ENCODE measurements at places on chromosomes 5 and 9.

GRCh38 chr9:90641884-90642487, 638 bp downstream of the DIRAS2 start:
- DNase-seq: no peak

GRCh38 chr5:10447041-10447440, 5.4 kb downstream of the ROPN1L start:
- no peak for DNase-seq

- no peak for DNase-seq
Observed at GRCh38 chr5:37121465-37121864, 127.7 kb downstream of the CPLANE1 start.

GRCh38 chr5:65767565-65767964, 45.6 kb downstream of the NLN start:
- DNase-seq: no peak

DNA sequence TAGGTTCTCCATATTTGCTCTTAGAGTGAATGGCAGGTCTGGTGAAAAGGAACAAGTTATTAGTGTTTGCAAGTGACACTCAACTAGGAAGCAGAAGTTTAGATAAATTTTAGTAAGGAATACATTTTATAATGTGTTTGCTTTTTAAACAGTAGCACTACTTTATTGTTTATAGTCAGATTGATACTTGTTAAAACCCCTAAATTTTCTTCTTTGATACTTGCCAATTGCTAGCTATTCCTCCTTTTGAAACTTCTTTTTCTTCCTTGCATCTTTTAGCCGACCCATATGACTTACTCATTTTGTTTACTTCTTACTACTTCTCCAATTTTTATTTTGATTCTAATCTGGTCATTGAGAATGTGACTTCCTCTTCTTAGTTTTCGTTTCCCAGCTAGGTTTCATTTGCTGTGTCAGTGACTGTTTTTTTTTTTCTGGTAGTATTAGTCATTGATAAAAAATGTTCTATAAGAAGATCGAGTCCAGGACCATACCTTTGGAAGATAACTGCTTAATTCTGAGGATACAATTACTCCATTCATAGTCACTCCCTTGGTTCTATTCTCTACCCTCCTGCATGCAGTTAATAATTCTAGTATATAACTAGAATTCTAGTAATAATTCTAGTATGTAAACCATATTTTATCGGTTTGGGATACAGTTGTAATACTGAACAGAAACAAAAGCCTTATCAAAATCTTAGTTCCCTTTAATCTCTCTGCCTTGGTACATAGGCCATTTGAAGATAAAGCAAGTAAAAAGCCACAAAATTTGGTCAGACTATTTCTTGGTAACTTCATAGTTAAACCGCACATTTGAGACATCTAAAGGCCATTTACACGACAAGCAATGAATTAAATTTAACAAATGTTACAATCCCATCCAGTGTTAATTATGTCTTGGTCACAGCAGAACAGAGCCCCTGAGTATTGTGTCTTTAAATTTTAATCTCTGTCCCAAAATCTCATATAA, 2.8 kb upstream of the RICTOR start:
- DNase-seq: peak; percentile 72

DNA sequence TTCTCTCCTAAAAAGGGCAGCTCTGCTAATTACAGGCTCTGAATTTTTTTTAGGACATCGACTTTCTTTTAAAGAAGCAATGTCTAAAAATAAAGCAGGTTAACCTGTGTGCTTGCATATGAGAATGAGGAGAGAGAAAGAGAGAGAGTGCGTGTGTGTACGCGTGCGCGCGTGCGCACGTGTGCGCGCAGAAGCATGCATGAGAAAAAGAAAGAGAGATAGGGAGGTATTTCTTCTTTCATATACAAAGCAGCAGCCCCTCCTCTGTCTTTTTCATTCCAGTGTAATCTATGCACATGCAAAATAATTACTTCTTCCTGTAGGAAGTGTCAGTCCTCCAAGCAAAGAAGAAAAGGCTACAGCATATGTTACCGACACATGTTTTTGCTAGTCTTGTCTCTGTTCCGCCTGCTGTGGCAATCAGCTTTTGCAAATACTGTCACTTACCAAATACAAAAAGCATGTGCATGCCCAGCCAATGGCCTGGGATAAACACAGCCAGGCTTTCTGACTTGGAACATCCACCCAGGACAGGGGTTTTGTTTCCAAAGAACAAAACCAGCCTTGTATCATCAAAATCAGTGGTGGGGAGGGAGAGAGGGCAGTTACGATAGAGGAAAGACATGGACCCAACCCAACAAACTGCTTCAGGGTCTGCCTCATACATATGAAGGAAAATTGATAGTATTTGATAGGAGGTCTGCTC, 252.3 kb upstream of the SLC24A2 start:
- DNase-seq: no peak

DNA sequence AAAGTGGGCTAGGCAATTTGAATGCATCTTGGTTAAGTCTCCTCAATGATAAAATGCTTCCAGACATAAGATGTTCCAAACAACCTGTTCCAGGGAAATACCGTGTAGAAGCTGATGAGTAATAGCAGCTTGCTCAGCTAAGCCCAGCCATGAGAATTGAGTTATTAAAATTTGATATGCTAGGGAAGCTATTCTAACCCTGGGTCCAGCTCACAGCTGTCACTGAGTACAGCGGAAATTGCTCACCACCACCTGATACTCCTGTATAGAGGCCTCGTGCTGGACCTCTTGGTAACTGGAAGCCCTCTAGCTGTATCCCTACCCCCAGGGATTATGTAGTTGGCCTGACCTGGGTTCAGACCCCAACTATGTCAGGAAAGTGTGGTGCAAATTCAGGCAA, 521.3 kb upstream of the TRPC7 start:
- no peak for DNase-seq

GRCh38 chr9:72383978-72384709, 19.1 kb upstream of the ZFAND5 start:
- DNase-seq: no peak

DNA sequence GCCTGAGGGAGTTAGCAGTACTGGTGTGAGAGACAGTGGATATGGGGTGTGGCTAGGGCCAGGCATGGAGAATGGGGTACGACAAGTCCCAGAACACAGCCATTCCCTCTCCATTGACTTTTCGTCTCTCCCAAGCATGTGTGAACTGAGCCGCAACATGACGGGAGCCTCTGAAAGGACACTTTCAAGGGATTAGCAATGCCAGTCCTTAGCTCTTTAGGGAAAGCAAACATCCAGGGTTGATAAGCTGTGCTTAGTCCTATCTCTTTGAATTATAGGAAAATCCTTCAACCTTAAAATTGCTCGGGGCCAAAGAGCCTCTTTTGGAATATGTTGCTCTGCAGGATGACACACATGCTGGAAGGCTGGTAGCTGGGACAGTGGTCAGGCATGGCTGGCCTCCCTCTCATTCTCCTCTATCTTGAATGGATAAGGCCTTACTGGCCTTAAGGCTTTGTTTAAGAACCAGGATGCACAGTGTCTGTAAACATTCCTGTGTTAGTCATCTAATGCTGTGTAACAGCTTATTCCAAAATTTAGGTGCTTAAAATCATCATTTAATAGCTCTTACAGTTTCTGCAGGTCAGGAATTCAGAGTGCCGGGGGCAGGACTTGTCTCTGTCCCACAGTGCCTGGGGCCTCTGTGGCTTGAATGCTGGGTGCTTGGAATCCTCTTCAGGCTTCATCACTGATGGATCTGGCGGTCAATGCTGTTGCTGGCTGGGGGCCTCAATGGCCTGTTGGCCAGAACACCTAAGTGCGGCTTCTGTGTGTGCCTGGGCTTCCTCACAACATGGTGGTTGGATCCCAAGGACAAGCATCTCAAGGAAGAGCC, 95.3 kb downstream of the PTTG1 start:
- DNase-seq: no peak

All from hematopoietic multipotent progenitor cell treated with erythropoietin and hydrocortisone succinate and interleukin-3 and kit ligand, for 17 days (in vitro differentiated cells).